ENCODE measurements at places on chromosomes 13 and 19.

DNA sequence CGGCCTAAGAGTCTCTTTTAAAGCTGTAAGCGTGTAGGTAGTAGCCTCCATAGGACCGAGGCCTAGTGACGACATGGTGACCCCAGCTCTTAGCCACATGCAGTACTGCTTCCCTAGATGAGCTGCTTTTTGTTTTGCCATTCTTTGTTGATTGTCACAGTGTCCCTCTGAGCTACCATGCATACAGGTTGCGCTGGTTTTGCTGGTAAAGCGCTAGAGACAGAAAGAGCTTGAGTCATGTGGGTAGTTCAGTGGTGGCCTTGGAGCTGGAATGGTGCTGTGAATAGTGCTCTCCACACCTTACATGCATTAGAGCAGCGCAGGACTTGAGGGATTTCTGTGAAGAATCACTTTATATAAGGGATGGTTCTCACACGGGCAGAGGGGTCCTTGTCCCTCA, 5.1 kb downstream of the HNRNPM start:
- no peak for DNase-seq

- no peak for DNase-seq
Observed at GRCh38 chr13:43204591-43204990, 181.2 kb downstream of the DNAJC15 start.

DNA sequence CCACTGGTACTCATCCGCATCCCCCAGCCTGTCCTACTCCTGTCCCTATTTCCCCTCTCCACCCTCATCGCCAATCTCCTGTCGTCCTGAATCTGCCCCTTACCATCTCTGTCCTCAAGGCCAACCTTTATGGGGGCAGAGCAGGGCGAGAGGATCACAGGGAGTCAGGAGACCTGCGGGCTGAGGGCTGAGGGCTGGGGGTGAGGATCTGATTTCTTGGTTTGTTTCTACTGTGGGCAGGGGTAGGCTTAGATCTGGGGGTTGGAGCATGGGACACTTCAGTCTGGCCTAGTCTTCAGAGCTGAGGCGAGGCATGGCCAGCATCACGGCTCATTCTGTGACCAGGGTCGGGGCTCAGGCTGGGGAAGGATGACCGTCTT, 16.5 kb upstream of the ERCC1 start:
- DNase-seq, result no peak

DNA sequence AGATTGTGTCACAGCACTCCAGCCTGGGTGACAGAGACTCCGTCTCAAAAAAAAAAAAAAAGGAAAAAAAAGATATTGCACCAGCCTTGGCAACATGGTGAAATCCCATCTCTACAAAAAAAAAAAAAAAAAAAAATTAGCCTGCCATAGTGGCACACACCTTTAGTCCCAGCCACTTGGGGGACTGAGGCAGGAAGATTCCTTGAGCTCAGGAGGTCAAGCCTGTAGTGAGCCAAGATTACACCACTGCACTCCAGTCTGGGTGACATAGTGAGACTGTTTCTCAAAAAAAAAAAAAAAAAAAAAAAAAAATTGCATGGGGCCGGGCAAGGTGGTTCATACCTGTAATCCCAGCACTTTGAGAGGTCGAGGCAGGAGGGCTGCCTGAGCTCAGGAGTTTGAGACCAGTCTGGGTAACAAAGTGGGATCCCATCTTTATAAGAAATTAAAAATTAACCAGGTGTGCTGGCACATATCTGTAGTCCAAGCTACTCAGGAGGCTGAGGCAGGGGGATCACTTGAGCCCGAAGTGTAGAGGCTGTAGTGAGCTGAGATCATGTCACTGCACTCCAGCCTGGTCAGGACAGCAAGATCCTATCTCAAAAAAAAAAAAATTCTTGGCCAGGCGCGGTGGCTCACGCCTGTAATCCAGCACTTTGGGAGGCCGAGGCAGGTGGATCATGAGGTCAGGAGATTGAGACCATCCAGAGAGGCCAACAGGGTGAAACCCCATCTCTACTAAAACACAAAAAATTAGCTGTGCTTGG, 7.1 kb upstream of the HDGFL2 start:
- no peak for DNase-seq

DNA sequence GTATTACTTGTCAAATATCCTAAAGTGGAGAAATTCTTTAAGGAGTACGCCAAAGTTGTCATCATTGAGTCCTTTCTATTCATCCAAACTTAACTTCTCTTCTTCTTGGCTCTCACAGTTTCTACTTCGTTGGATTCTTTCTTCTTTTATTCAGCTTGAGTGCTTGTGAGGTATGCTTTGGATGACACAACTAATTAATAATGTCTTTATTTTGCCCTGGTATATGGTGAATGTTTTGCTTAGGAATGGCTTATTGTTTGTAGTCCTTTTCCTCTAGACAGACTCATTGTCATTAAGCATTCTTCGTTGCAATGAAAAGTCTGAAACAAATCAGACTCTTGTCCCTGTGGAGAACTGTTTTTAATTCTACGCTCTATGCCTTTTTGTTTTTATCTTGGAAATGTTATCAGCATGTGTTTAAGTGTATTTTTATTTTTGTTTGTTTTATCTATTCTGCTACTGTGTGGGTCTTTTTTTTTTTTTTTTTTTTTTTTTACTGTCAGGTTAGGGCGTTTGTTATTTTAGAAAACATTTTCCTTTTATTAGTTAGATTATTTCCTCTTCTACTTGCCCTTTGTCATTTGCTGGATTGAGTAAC, 471.5 kb downstream of the GPC6 start:
- DNase-seq, result no peak

DNA sequence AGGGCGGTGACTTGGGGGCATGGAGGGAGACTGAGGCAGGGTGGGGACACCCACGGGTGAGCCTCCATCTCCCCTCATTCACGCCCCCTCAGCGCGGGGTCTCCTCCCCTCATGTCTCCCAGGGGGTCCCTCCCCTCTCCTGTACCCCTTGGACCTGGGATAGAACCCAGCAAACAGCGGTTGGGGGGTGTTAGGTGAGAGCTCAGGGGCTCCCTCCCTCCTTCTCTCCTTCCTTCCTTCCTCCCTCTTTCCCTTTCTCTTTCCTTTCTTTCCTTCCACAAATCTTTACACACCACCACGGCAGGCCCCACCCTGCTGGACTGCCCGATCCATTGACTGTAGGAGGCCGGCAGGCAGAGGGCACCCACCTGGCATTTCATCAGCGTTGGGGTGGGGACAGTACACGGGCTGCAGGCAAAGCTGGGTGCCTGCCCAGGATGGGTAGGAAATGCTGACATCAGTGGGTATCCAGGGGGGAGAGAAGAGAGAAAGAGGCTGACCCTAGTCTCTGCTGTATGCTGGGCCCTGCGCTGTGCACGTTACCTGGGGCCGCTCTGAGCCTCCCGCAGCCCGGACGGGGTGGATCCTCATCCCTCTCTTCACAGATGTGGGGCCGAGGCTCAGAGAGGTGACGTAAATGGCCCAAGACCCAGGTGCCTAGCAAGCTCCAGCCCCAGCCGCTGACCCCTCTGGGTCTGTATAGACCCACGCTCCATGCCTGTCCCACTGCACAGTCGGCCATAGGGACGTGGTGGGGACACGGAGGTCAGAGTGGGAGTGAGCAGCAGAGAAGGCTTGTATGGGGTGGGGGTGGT, 3.5 kb downstream of the SSC5D start:
- no peak for DNase-seq

- DNase-seq, result no peak
Observed at GRCh38 chr13:62678039-62678438, 1262.4 kb upstream of the PCDH20 start.

DNA sequence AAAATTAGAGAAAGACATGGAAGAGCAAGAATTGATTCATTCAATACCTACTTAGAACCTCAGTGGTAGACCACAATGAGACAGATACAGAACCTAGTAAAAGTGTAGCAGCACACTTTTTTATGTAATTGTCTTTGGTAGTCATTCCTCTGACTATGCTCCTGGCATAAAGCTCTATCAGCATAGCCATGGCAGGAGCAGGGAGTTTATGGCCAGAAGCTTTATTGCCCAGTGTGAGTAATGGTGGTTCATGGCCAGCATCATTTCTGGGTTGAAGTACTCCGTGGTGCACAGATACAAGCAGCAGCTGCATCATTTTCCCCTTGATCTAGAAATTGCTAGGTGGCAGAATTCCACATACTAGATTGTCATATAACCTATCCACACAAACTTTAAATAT, 352.6 kb downstream of the TBC1D4 start:
- no peak for DNase-seq

DNA sequence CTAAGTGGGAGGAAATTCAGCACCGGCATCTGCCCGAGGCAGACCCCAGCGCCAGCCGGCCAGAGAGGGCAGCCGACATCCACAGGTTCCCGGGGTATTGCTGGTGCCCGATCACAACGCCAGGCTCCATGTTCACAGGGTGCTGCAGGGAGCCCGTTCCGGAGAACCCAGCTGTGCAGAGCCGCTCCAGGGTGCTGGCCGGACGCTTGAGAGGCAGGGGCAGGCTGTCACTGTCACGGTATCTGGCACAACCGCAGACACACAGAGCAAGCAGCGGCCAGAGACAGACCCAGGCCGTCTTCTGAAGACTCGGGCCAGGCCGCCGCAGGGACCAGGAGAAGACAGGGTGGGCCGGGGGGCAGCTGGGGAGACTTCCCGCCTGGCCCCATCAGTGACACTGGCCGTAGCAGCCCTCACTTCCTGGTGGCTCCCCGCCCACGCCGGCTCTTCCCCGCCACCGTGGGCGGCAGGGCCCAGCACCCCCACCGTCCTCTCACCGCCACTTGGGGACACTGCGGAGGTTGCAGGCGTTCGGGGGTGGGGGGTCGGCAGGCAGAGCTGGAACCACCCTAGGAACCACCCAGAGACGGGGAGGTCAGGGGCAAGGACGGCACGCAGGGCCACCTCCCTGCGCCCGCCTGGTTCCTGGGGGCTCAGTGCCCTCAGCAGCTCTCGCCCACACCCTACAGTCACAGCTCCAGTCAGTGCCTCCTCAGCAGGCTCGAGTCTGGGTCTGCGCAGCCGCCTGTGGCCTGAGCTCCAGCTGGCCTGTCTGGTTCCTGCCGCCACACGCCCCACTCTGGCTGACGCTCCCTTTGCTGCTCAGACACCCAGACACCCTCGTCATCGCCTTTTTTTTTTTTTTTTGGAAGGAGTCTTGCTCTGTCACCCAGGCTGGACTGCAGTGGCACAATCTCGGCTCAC, 3.8 kb downstream of the RNF126 start:
- DNase-seq, result no peak

GRCh38 chr13:112715715-112716460, 26.1 kb downstream of the ATP11A start:
- DNase-seq, result no peak

DNA sequence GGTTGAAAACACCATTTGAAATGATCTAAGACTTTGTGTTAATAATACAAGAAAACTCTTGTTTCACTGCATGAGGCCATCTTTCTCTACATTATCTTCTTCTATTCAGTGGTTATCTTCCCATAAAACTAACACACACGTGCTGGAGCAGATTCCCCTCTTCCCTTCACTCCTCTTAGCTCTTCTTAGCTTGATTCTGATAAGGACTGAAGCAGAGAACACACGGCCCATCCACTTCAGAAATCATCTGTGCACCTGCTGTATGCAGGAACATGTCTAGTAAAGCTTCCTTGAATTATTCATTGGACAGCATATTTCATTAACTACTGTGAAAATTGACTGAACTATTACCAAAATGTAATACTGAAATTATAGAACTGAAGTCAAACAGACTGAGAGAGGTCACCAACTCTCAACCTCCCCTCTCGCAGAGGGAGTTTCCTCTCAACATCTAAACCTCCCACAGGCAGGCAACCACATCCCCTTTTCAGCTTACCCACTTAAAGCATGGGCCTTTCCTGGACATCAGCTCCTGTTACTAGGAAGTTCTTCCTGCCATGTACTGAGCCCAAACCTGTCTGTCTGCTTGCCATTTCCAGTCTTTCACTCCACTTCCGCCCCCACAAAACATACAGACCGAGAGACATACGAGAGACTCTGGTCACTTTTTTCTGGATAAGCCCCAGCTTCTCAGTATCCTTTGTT, 113.9 kb downstream of the CRYL1 start:
- DNase-seq, result no peak

DNA sequence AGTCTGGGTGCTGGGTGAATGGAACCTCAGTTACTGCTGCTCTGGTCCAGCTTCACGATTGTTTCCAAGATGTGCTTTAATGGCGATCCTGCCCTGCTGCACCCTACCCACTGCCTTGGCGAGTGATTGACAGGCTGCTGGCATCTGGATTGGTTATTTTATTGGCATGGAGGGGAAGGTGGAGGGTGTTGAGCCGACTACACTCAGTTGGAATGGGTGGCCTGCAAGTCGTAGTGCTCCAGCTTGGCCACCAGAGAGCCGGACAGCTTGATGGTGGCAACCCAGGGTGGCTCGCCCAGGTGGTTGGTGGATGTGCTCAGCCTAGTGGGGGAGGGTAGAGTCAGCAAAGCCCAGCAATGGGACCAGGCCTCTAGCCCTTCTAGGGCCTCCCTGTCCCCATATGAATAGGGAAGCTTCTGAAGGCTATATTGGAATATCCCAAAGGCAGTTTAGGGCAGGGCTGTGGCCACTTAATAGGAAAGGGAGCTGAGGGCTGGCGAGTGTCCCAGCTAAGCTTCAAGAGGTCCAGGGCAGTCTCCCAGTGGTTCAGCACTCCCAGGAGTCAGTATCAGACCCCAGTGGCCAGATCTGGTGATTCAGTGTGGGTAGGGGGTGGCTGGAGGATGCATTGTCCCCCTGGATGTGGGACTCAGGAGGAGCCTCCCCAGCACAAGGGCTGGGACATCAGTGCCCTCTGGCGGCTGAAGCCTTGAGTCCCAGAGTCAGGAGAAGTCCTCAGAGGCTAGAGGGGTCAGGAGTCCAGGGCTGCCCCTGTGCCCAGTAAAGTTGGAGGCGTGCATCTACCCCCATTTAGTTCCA, 3.4 kb downstream of the GGN start:
- DNase-seq, result no peak

DNA sequence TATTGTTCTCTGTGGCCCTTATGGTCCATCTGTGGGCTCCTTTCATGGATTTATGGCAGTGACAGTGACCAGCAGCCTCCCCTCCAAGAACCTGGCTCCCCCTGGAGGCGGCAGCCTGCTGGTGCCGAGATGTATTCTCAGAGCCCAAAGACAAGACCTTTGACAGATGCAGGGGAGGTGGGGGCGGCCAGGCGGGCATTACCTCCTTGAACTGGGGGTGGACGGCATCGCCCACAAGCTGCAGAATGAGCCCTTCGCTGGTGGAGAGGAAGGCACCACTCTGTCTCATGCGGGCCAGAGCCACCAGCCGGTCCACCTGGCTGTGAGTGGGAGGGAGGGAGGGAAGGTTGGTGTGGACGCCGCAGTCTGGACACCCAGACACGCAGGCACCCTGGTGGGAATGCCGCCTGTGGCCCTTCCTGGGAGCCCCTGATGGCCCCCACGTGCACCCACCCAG, 6.6 kb downstream of the ISOC2 start:
- DNase-seq, result no peak

GRCh38 chr19:44811122-44811419, 2.2 kb downstream of the BCAM start:
- DNase-seq, result no peak

DNA sequence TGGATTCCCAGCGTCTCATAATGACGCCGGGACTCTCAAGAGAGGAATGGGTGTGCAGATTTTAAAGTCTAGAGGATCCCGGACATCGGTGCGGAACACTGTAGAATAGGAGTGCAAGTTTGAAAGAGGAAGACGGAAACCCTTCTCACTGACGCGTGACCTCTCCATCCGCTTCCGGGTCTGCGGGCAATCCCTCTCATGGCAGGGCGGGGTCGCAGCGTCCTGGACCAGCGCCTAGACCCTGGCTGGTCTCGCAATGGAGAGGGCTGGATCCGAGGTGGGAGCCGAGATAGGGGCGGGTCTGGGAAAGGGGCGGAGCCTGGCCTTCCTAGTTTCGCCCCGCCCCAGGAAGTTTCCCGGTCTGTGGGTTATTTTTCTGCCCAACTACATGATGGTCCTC, 4.6 kb upstream of the ZNF845 start:
- DNase-seq, result no peak

- no peak for DNase-seq
Observed at GRCh38 chr19:49058562-49058961, 1.0 kb upstream of the CGB7 start.
